ENCODE measurements at places on chromosomes 7 and 10. TPM values are rescaled to one million over a fixed set of nuclear protein-coding genes. Genes with fewer than 3 reads are reported as not detected.

DNA sequence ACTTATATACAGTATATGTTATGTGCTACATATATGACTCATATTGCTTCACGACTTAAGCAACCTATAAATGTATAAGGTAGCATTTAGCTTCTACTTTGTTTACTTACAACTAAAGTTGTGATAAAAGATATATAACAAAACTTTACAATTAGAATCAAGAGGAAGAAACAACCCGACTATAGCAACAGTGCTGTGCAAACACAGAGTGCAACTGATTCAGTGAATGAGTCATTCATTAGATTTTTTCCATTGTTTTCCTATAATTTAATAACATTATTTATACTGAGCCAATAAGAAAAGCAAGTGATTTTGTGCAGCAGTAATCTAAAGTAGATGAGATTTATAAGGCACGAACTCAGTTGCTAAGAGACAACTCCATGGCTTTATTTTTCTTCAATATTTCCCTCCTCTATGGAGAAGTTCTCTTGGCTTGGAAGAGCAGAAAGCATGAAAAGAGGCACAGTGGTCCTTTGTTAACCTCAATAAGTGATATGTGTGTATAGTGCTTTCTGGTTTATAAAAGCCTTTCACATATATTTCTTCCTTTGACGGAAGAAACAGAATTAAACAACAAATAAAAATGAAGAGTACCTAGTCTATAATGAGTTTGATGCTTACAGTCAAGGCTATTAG, 19.8 kb downstream of the CEP41 start:
- DNase-seq: no peak

GRCh38 chr7:142797391-142798377, 26.9 kb downstream of the PRSS2 start:
- DNase-seq: peak; percentile 22

DNA sequence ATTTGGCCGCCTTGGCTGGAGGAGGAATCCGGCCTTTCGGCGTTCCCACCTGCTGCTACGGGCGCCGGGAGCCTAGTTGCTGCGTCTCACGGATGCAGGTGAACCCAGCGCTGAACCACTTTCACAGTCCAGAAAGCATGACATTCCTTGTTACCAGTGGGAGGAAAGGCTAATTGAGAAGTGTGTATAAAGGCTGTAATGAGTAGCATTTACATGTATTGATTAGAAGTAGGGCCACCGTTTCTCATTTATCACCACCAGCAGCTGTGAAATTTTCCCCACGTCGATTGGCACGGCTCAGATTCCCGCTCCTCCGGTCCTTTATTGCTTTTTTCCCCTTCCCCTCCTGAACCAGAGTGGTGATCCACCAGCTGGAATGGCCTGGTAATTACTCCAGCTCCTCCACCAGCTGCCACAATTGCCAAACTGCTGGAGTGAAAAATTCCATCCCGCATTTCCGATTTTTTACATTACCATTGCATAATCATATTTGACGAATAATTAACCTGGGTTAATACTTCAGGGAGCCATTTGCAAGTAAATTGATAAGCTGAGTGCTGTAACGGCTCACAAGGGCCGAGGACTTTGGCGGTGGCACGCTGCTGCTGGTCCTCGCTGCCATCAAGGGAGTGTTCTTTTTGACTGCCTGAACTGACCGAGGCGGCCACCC, 153.3 kb downstream of the POU6F2 start:
- DNase-seq: no peak

- DNase-seq: no peak
These were observed 186.4 kb downstream of the PDE1C start for GRCh38 chr7:31883761-31884164.

DNA sequence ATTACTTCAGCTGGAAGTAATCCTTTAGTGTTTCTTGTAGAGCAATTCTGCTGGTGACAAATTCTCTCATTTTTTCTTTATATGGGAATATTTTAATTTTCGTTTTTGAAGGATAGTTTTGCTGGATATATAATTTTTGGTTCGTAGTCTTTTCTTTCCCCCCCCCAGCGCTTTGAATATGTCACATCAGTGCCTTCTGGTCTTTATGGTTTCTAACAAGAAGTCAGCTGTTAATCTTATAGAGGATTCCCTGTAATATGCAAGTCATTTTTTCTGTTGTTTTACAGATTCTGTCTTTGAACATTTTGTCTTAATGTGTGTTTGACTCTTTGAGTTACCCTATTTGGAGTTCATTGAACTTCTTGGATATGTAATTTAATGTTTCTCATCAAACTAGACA, 96.3 kb downstream of the SDK1 start:
- DNase-seq: no peak

PURB gene
- total RNA-seq: 20.9 TPM

SORBS1 gene
- total RNA-seq: 20.6 TPM

IL15RA gene
- total RNA-seq: 15.4 TPM

Measured in left colon (tissue), 2 donors.